ENCODE measurements at places on chromosomes 12 and 14.

DNA sequence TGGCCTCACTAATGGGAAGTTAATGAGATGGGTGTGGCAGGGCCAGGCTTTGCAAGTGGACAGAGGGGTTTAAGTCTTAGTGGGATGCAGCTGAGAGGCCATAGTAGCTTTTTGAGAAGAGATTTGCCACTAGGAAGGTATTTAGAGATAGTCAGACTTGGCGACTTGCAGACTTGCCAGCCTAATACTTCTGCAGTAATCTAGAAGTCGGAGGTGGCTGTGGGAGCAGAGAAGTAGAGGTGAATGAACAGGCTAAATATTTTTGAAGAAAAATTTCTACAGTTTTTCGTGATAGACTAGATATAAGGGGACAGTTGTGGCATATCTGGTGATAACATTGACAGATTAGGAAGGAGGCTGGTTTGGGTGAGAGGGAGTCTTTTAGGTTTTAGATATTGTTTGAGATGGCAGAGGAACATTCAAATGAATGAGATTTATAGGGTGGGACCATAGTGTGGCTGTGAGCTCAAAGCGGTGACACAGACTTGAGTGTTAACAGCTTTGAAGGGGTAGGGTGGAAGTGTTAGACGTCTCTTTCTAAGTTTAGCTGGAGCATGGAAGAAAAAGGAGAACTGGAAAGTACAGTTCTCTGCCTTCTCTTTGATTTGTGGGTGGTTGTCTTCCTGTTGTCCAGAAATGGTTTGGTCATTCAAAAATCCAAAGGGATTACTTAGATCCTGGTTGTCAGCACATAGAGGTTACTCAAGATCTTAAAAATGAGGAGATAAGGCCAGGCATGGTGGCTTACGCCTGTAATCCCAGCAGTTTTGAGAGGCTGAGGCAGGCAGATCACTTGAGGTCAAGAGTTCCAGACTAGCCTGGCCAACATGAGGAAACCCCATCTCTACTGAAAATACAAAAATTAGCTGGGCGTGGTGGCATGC lies 44.9 kb downstream of the MAPKAPK5 start:
- DNase-seq: no peak

DNA sequence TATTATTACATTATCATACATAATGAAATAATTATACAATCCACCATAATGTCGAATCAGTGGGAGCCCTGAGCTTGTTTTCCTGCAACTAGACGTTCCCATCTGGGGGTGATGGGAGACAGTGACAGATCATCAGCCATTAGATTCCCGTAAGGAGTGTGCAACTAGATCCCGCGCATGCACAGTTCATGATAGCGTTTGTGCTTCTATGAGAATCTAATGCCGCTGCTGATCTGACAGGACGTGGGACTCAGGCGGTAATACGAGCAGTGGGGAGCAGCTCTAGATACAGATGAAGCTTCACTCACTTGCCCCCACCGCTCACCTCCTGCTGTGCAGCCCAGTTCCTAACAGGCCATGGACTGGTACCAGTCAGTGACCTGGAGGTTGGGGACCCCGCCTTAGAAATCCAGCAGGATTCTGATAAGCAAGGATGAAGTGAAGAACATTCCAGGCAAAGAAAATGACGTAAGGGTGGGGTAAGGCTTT lies 204.6 kb downstream of the ETV6 start:
- no peak for DNase-seq

DNA sequence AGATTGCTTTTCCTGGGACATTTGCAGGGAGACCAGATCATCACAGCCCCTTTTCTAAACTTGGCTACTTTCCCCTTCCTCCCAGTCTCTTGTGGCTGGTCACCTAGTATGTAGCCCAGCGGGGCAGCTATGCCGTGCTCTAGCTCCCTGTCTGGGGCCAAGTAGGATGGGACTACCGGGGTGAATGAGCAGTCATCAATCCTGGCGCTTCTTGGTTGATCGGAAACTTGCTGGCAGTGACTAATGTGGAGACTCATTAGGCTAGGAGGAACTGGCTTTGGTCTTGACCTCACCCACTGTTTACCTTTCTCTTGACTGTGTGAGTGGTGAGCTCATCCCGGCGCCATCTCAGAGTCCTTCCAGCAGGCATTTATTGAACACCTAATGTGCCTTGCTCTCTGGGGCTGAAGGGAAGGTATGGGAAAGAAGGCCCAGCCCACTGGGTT lies 15.9 kb downstream of the PLEKHG3 start:
- peak; percentile 95 for DNase-seq

- no peak for DNase-seq
Measured at GRCh38 chr14:52919971-52920370, 30.9 kb downstream of the FERMT2 start.

DNA sequence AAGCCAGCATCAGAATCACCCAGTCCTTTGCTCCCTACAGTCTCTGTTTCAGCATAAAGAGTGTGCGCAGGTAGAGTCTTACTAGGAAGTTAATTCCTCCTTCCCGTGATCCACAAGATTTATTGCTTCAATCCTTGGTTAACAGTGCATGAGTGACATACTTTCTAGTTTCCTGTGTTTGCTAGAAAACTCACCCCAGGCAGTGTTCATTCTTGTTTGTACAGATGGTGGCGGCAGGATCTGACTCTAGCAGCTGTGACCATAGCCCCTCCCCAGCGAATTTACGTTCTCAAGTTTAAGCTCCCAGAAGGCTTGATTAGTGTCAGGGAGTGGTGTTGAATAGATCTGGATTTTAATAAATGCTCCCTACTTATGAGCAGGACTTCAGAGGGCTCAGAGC lies 75.9 kb upstream of the ANO2 start:
- peak; percentile 23 for DNase-seq

DNA sequence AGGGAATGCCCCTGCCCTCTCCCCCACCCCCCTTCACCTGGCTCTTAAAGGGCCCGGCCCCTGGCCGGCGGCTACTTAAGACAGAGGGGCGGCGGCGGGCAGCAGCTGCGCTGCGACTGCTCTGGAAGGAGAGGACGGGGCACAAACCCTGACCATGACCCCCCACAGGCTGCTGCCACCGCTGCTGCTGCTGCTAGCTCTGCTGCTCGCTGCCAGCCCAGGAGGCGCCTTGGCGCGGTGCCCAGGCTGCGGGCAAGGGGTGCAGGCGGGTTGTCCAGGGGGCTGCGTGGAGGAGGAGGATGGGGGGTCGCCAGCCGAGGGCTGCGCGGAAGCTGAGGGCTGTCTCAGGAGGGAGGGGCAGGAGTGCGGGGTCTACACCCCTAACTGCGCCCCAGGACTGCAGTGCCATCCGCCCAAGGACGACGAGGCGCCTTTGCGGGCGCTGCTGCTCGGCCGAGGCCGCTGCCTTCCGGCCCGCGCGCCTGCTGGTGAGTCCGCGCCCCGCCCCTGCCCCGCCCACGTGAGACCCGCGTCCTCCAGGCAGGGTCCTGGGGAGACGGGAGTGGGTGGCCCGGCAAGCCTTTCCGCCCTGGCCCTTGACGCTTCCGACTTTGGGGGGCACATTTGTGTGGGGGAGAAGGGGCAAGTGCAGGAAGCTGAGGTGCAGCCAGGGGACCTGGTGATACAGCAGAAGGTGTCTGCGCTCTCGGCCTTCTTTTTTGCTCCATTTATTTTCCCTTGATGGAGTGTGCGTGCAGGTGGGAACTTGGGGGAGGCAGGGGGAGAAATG lies at the start of gene IGFBP6:
Gene IGFBP6, plus strand, starts transcription at position 104 of the 790 bp plus-strand sequence. Its CDS starts 51 bp downstream, at position 155.
- peak; percentile 58 for DNase-seq

GRCh38 chr14:61437381-61437780 lies 116.0 kb downstream of the PRKCH start:
- no peak for DNase-seq

DNA sequence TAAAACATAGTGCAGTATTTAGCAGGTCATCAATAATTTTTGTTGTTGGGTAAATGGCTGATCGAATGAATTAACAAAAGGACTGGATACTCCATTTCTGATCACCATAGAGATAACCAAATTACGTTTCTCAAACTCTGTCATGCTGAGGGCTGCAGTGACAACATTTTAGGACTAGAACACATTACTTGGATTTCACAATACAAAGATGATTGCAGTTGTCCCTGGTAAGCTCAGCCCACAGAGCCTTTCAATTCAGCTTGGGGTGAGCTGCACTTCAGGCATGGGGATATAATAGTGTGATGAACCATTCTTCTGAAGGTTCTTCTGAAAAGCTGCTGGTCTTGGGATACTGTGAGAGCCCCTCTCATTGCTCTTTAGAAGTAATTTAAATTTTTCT lies 74.3 kb downstream of the FAR2 start:
- no peak for DNase-seq

DNA sequence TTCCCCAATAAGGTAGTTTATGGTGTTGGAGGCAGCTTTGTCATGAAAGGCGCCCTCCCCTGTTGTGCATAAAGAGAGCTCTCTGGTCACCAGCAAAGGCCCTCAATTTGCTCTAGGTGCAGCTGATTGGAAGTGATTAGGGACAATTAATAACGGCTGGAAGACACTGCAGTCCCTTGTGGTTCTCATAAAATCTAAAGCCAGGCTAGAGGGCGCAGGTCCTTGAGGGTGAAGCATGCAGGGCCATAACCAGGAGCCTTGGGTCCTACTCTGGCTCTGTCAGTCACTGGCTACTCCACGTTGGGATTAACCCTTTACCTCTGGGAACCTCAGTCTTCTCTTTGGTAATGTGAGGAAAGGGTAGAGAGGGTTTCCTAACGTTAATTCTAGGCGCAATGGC lies 1.9 kb downstream of the DAAM1 start:
- DNase-seq: peak; percentile 26

GRCh38 chr12:12534975-12535374 lies 27.7 kb downstream of the DUSP16 start:
- DNase-seq: no peak

DNA sequence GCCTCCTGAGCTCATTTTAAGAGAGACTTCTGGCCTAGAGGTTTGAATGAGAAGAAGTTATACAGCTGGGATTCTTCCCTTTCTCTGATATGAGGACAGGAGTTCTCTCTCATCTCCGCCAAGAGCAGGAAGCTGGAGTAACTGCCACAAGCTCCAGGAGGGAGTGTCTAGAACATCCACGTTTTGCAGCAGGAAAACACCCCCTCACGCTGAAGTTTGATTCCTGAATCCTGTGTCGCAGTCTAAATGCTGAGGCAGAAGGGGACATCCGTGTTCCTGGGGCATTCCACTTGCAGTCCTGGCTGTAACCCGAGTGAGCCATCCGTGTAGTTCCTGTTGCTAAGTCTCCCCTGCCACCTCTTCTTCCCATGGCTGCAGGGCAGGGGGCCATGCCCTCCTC lies 38.3 kb downstream of the NTF3 start:
- no peak for DNase-seq

GRCh38 chr12:106744600-106744999 lies 29.9 kb upstream of the RIC8B start:
- no peak for DNase-seq

- DNase-seq: peak; percentile 64
Measured at GRCh38 chr12:124915239-124916236, 1.1 kb upstream of the UBC start.

- no peak for DNase-seq
Measured at GRCh38 chr12:111823891-111824290, 18.1 kb upstream of the MAPKAPK5 start.

- DNase-seq: peak; percentile 52
Measured at GRCh38 chr12:115132145-115132544, 448.2 kb upstream of the TBX3 start.

GRCh38 chr14:56587701-56588100 lies 8.1 kb downstream of the TMEM260 start:
- no peak for DNase-seq

DNA sequence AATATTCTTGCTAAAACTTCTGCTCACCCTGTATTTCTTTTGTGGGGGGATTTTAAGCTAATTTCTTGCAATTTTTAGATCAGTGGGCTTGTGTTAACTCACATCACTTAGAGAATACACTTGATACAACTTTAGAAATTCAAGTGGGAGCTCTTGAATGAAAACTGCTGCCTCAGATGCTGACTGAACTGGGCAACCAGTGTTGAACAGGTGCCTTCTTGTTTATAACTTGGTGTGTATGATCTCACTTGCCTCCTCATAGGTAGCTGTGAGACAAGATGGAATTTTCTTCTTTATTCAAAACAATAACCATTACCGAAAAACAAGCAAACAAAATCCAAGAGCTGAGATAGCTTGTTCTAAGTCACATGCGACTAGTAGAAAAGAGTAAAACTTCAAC lies 63.5 kb downstream of the FGD4 start:
- DNase-seq: no peak

GRCh38 chr14:92897922-92898565 lies 24.9 kb upstream of the CHGA start:
- DNase-seq: no peak

GRCh38 chr12:118749646-118750045 lies 231.7 kb upstream of the SRRM4 start:
- no peak for DNase-seq

- DNase-seq: peak; percentile 22
Measured at GRCh38 chr12:8817856-8818255, 4.6 kb upstream of the A2ML1 start.

DNA sequence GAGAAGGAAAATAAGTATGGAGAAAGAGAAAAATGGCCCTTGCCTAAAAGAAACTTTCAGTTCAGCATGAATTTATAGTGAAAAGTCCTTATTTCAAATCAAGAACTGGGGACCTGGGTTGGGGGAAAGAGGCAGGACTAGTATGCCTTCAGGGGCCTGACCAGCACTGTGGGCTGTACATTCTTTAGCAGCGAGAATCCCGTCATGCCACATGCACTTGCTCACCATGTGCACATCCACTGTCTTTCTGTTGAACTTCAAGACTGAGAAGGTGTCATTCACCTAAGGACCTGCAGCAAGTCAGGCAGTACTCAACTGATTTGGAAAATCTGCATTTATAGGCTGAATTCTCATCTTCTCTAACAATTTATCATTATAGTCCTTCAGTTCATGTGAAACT lies 50.2 kb downstream of the RAB35 start:
- no peak for DNase-seq

- DNase-seq: no peak
Measured at GRCh38 chr12:53193040-53193439, 12.3 kb upstream of the CSAD start.

- DNase-seq: peak; percentile 60
Measured at GRCh38 chr12:3035171-3035570, 42.0 kb upstream of the TSPAN9 start.

DNA sequence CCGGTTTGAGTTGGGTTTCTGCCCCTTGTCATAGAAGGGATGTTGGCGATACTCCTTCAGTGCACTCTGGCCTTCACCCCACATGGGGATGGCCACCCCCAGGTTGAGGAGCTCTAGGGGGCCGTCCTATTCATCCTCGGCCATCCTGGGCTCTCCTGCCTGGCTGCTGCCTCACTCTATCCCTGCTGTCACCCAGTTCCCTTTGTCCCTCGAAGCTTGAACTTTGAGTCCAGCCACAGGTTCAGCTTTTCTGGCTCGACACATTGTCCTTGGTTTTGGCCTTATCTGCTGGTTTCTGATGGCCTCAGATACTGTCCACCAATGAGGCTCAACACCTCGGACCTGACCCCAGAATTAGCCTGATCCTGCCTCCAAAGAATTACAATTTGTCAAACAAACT lies 58.6 kb downstream of the C14orf132 start:
- no peak for DNase-seq

- peak; percentile 26 for DNase-seq
Measured at GRCh38 chr12:76591476-76591875, 31.9 kb upstream of the OSBPL8 start.

Data from fibroblast of skin of back (primary cell).